Stimulated activated CD4-positive, alpha-beta T cell treated with anti-CD3 and anti-CD28 coated beads, Interleukin-12 subunit alpha, Interleukin-12 subunit beta, amount 100 ng/mL, for 24 hours (primary cell): ENCODE measurements at places on chromosomes 12 and 14.

- no peak for DNase-seq
Measured at GRCh38 chr12:23950775-23951451, 1.4 kb upstream of the SOX5 start.

DNA sequence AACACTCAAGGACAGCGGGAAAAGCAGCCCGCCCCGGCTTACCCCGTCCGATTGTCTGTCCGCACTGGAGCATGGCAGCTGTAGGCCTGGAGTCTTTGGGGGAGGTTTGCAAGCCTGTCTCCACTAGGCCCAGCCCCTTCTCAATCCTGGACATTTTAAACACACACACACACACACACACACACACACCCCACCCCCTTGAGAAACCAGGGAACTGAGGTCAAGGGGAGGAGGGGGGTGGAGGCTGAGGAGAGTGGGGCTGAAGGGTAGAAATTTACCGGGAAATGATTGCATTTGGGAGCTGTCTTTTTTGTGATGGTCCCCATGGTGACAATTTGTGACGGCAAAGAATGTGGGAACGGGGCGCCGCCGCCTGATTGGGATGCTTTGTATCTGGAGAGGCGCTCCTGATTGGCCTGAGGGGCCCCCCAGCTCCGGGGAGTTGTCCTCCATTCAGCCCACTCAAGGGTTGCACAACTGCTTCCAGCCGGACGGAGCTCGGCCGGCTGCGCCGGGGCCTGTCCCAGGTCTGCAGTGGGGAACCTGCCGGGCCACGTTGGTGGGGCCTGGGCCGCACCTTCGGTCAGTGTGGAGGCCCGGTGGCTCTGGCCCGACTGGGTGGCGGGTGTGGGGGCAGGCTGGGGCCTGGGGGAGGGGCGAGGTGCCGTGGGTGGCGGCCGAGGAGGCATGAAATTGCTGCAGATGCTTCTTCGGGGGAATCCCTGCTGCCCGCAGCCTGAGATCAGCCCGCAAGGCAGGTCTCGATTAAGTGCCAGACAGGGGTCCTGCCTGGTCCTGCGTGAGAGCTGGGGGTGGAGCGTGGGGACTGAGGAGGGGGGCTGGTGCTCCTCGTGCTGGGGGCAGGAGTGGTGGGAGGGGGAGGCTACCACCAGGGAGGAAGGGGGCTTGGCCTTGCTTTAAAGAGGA is at the start of gene FAM181A:
FAM181A (plus strand) TSS at position 472 of the 927 bp plus-strand sequence. CDS start 942 bp downstream, outside the sequence.
- no peak for DNase-seq

GRCh38 chr14:22977684-22978486 is 4.5 kb downstream of the AJUBA start:
- DNase-seq, result no peak

DNA sequence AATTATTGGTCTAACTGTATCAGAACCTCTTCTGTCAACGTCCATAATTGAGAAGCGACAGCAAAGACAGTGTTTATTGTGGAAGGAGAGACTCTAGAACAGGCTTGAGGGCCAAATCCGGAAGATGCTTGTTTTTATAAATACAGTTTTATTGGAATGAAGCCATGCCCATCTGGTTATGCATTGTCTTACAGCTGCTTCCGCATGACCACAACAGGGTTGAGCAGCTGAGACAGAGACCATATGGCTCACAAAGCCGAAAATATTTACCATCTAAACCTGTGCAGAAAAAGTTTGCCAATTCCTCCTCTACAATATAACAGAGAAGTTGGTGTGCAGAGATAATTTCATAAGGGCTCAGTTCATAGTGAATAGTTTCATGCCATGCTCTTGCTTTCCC is 24.5 kb downstream of the PRKAB1 start:
- no peak for DNase-seq

GRCh38 chr12:118617611-118618450 is 241.5 kb downstream of the SUDS3 start:
- DNase-seq, result no peak

- DNase-seq, result no peak
Measured at GRCh38 chr12:53051881-53052412, 2.1 kb downstream of the TNS2 start.
